Vagina (tissue), 2 donors: ENCODE measurements at places on chromosomes 2 and 18.

GRCh38 chr18:12373116-12373770 is 3.8 kb downstream of the AFG3L2 start:
- no peak overlapping the region for H3K4me3 ChIP-seq
- H3K36me3 ChIP-seq = peaks cover 9% of the 10 kb centered on the region
- H3K27ac ChIP-seq = no peak overlapping the region
- DNase-seq = no peak
- H3K4me1 ChIP-seq = peaks cover 42% of the 10 kb centered on the region
- no peaks in the 10 kb centered on the region for H3K27me3 ChIP-seq

DNA sequence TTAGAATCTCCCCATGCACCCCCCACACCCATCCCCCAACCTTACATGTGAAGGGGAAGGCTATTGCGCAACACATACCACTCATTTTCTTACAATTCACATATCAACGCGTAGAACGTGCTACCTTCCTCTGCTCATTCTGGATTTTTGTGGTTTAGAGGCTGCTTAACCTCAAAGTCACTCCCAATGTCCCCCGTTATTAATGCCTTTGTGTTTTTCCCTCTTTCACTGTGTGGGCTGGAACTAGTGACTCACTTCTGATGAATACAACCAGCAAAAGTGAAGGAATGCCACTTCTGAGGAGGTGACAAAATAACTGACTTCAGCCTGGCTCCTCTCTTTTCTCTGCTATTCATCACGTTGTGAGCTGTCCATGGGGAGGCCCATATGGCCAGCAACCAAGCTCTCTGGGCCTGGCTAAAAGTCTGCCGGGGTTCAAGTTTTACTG is 342.5 kb upstream of the NXPH2 start:
- no peak for DNase-seq
- H3K4me1 ChIP-seq = no peaks in the 10 kb centered on the region
- no peaks in the 10 kb centered on the region for H3K36me3 ChIP-seq
- no peak overlapping the region for H3K4me3 ChIP-seq
- no peaks in the 10 kb centered on the region for H3K27me3 ChIP-seq

- H3K4me1 ChIP-seq = no peaks in the 10 kb centered on the region
- no peak for DNase-seq
- H3K4me3 ChIP-seq = no peak overlapping the region
- H3K27me3 ChIP-seq = no peaks in the 10 kb centered on the region
These were observed 249.2 kb upstream of the SLC39A10 start for GRCh38 chr2:195407783-195408182.

DNA sequence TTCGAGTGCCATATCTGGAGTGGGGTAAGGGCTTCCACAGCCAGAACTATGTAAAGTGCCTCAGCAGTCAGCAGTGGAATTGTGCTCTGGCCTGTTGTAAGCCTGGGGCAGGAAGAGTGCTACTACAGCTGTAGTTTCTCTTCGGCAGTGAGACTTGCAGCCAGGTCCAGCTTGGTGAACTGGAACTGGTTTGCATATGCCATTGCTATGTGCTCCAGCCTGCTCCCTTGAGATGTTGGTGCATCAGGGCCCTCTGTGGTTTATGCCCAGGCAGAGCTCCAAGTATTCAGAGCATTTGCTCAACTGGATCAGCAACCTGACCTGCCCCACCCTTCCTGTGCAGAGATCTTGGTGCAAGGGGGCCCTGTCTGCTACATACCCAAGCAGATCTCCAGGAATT is 47.8 kb downstream of the ZNF804A start:
- H3K4me3 ChIP-seq = no peak overlapping the region
- no peak for DNase-seq
- no peaks in the 10 kb centered on the region for H3K36me3 ChIP-seq
- no peaks in the 10 kb centered on the region for H3K4me1 ChIP-seq
- no peak overlapping the region for H3K27ac ChIP-seq

GRCh38 chr18:6444466-6445228 is 29.9 kb upstream of the L3MBTL4 start:
- H3K4me3 ChIP-seq = no peak overlapping the region
- no peak for DNase-seq
- H3K4me1 ChIP-seq = no peaks in the 10 kb centered on the region
- H3K27ac ChIP-seq = no peak overlapping the region
- no peaks in the 10 kb centered on the region for H3K36me3 ChIP-seq

DNA sequence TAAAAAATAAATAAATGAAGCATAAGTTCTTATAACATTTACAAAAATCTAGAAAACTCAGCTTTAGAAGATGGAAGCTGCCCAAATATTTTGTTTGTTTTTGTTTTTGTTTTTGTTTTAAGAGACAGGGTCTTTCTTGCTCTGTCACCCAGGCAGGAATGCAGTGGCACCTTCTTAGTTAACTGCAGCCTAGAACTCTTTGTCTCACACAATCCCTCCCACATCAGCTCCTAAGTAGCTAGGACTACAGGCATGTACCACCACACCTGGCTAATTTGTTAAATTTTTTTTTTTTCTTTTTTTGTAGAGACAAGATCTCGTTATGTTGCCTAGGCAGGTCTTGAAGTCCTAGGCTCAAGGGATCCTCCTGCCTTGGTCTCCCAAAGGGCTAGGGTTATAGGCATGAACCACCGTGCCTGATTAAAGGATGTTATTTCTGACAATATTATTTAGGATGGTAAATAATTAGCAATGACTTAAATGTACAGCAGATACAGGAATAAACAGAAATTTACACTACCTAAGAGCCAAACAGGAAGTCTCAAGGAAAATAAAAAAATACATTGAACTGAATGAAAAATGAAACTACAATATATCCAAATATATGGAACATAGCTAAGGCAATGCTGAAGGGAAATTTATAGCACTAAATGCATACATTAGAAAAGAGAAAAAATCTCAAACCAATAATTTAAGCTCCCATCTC is 17.2 kb downstream of the SESTD1 start:
- no peaks in the 10 kb centered on the region for H3K27me3 ChIP-seq
- H3K27ac ChIP-seq = no peak overlapping the region
- H3K4me1 ChIP-seq = peaks cover 13% of the 10 kb centered on the region
- no peaks in the 10 kb centered on the region for H3K36me3 ChIP-seq
- DNase-seq = no peak
